Calu3 (cell line): ENCODE measurements at places on chromosomes 16 and 17.

DNA sequence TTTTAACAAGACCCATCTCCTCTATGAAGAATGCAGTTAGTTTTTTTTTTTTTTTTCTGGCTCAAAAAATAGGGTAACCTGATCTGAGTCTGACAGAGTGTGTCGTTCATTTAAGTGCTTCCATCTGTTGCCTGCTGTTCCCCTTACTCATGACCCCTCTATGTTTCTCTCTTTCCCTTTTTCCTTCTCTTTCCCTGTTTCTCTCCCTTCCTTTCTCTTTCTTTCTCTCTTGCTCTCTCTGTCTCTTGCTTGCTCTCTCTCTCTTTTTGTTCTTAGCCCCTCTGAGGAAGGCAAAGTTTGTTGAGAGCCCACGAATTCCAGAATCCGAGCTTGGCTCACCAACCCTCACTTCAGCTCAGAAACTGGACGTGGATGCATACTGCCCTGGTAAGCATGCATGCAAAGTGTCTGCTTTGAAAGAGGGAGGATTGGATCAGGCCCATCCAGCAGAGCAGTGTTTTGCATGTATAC, 185.0 kb downstream of the TANC2 start:
- DNase-seq, result no peak

DNA sequence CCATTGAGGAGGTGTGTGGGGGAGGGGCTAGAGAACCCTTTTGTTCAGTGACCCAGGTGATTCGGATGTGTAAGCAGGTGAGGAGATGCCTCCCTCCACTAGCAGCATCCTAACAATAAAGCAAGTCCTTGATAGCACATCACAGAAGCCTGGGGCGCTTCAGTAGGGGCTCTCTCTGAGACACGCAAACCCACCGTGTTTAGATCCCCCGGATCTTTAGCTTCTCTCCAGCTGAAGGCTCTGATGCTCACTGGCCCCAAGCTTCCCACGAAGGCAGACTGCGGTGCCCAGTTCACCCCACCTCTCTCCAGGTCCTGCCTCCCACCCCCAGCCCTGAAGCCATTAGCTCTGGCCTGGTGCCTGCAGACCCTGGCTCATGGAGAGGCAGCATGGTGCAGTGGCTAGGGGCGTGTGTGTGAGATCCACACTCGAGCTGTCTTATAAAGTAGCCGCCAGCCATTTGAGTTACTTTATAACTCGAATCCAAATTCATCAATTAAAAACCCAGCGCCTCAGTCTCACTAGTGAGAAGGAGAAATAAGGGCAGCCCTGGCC, 204.7 kb upstream of the TNRC6C start:
- no peak for DNase-seq

- no peak for DNase-seq
Measured at GRCh38 chr16:88784856-88785105, 239 bp downstream of the PIEZO1 start.

- DNase-seq, result no peak
Measured at GRCh38 chr16:12513076-12513790, 290.5 kb downstream of the CPPED1 start.

DNA sequence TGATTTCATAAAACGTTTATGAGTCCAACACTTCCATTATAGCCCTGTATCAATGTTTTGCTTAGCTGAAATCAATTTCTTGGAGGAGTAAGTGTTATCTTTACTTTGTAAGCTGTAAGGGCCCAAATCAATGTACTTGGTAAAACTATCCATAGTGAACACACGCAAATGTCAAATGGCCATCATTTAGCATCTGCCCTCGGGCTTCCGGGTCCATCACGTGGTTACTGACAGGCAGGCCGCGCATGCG, 687 bp upstream of the NARF start:
- DNase-seq, result no peak
